ENCODE measurements at places on chromosomes 1 and 21. TPM values are rescaled to one million over a fixed set of nuclear protein-coding genes. Genes with fewer than 3 reads are reported as not detected.

The SH2D1B gene
- total RNA-seq = not detected

The IGSF3 gene
- 0.47 TPM for total RNA-seq

The AHCTF1 gene
- total RNA-seq = 25.6 TPM

The C8A gene
- total RNA-seq = not detected

The PTGS2 gene
- 3.4 TPM for total RNA-seq

The HFM1 gene
- total RNA-seq = under 0.01 TPM

The GBP4 gene
- total RNA-seq = 2.4 TPM

The SHE gene
- total RNA-seq = 41.9 TPM

The OLFM3 gene
- not detected for total RNA-seq

The PEX19 gene
- total RNA-seq = 21.6 TPM

The HLX gene
- total RNA-seq = 13.8 TPM
